ENCODE measurements at places on chromosomes 7 and 10.

DNA sequence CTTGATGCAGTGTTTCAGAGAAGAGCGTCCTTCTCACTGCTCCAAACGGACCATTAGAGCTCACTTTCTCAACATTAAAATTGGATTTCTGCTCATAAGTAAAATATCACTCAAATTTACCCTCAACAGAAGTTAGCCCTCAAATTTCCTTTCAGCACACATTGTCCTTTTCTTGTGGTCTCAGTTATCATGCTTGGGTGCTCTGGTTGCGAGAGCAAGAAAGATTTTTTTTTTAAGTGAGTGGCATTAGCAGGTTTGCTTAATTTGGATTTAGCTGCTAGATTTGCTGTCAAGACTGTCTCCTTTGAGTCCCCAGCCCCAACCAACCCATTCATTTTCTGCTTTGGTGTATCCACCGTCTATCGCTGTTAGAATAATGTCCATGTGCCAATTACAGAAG, 2.6 kb upstream of the CH25H start:
- no peak for DNase-seq

DNA sequence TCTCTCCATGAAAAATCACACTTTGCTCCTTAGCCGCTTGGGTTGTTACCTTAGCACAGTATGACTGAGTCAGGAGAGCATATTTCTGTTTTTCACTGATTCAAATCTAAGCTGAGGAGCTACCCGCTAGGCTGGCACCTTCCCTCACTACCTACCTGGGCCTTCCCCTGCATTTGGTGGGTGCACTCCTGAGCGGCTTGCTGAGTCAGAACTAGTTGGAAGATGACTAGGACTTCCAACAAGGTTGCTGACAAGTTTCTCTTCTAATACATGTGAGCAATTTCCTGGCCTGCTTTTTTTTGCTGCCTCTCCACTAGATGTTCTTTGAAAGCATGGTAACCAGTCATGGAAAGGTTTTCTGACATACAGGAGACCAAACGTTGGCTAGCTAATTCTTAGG, 43.8 kb upstream of the SEC61G start:
- no peak for DNase-seq

GRCh38 chr7:26735976-26736600, 128.3 kb downstream of the SKAP2 start:
- no peak for DNase-seq

- no peak for DNase-seq
These were observed 154.4 kb downstream of the VTI1A start for GRCh38 chr10:112601214-112602090.

DNA sequence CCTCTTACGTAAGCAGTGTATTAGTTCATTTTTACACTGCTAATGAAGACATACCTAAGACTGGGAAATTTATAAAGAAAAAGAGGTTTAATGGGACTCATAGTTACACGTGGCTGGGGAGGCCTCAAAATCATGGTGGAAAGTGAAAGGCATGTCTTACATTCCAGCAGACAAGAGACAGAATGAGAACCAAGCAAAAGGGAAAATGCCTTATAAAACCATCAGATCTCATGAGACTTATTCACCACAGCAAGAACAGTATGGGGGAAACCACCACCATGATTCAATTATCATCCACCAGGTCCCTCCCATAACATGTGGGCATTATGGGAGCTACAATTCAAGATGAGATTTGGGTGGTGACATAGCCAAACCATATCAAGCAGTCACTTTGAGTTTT, 126.3 kb upstream of the CXCL12 start:
- DNase-seq: no peak

- no peak for DNase-seq
These were observed 14.1 kb downstream of the EPHB6 start for GRCh38 chr7:142868986-142869415.

DNA sequence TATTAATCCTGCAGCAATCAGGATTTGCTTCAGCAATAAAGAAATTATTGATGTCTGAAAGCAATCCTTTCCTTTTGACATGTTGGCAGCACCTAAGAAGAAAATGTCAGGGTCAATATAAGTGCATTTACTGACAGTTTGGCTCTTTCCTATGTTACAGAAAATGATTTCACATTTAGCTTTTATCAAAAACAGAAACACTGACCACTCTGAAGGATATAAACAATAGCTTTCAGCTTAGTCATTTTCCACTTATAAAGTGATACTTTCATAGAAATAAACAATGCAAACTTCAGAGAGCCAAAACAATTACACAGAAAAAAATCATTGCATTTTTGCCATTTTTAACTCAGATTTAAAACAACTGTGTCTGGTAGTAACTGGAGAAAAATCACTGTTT, 325.6 kb upstream of the KAT6B start:
- no peak for DNase-seq

DNA sequence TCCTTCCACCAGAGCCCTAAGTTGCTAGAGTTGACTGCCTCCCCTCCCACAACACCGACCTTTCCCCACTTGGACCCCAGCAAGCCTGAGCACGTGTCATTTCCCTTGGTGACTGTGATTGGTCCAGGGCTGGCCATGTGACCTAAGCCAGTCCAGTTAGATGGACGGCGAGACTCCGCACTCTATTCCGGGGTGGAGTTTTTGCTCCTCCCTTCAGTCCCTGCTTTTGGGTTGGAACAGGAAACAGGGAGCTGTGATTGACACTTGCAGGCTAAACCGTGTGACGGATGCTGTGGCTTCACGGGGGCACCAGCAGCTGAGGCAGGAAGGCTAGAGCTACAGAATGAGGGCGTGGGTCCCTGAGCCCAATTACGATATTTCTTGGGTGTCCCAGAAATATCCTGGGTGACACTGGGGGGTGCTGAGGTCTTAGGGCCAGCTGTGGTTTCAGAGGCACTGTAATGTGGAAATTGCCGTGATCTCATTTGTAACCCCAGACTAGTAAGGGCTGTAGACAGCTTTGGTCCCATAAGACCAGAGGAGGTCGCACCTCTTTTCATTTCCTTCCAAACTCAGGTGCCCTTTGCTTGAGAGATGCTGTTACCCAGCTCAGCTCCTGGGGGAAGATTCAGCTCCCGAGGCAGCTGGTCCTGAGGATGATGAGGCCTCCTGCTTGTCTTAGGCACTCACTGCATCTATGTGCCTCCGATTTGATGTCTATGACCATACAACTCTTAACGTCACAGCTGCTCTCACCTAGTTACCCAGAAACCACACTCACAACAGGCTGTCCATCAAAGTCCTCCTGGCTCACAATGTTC, 102.7 kb upstream of the NPTX2 start:
- DNase-seq: no peak

GRCh38 chr10:33365871-33366411, 31.5 kb upstream of the NRP1 start:
- DNase-seq: no peak

DNA sequence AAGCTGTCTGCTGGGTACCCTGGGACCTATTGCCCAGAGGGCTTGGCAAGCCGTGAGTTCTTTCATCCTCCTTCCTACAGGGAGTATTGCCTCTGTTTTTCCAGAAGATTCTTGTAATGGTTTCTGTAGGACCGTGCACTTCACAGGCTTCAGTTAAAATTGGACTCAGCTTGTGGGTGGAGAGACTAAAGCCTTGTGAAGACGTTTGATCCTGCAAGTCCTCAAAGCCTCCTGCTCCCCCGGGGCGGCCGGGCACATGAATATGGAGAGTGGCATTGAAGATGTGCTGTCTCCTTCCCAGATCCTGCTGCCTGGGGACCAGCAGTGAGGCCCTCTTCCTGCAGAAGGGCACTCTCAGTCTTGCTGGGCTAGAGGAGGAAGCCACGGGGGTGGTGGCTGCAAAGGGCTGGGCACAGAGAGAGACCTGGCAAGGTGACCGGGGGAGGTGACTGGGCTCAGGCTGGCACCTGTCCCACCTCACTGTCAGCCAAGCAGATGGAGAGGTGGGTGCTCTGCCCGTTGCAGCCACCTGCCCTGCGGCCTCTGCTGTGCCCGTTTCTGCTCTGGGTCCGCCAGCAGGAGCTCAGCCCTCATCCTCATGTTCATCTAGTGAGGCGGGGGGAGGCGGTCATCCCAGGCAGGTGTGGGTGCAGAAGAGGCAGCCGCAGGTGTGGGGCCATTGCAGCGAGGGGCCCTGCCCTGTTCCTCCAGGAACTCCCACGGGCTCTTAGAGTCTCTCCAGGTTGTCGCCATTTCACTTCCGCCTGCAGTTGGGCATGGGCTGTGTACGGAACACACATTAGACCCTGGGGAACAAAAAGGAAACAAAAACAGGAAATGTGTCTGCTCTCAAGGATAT, 55.7 kb downstream of the TMEM209 start:
- no peak for DNase-seq

DNA sequence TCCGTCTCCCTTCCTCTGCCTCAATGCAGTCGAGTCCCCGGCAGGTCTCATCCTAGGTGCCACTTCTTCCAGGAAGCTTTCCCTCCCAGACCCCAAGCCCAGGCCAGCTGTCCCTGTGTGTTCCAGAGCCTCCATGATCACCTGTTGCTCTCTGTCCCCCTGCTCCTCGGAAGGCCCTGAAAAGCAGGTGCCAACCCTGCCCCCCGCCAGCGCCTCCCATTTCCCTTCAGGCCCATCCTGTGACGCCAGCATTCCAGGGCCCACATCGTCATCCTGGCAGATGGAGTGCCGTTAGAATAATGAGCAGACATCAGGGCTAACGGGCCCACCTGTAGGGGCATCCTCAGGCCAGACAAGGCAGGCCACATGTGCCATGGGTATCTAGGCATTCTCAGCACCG, 253.0 kb upstream of the PPP2R2D start:
- DNase-seq: no peak

DNA sequence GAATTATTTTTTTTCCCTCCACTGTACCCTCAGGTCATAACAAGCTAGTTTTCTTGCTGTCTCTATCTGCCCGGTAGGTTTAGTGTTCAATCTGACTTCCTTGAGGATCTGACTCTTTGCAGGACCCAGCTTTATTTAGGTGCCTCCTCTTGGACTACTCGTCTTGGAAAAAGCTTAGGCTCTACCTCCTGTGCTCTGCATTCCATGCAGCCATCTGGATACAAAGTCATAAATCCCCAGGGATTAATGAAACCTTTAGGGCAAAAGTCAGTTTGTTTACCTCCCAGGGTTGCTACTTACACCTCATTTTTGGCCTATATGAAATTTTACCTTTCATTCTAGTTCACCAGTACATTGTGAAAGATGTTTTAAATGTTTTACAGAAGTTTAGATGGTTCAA, 8.0 kb downstream of the STAG3 start:
- no peak for DNase-seq

DNA sequence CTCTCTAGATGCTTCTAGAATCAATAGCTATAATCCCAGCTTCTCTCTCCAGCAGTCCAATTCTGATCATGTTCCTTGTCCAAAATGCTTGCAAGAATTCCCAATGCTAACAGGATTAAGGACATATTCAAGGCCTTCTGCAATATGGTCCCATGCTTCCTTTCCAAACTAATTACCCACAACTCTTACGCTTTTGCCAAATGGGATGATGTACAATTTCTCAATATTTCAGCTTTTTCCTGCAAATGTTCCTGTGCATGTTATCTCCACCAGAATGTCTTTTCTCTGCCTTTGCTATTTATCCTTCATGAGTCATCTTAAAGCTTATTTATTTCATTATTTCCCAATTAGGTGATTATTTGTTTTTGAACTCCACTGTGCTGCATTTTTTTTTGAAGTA, 556.4 kb downstream of the SORCS1 start:
- DNase-seq: no peak

GRCh38 chr7:139431459-139431858, 52.0 kb downstream of the KLRG2 start:
- DNase-seq: no peak

DNA sequence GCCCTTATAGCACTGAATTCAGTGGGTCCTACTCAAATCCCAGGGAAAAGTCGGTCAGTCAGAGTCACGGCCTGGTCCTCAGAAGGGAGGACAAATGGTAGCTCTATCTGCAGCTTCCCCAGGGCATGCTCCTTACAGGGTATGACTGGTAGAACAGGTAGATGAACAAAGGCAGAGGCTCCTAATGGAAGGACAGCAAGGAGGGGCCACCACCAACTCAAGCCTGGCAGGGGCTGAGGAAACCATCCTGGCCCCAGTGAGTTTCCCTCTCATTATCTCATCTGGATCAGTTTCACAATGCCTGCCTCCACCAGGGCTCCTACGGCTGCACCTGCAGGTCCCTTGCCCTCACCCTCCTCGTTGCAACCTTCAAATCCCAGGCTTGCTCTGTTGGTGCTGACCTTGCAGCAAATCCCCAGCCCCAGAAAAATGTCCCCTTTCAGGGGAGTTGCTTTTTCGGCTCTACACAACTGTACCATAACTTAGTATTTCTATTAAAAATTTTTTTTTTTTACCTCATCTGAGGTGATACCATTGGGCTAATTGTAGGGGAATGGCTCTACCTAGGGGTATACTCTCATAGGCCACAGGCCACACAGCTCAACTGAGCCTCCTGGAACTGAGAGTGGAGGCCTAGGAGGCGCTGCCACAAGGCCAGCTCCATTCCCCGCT, 2.4 kb upstream of the MYO1G start:
- no peak for DNase-seq

- DNase-seq: no peak
These were observed 272.0 kb downstream of the HPSE2 start for GRCh38 chr10:98963608-98964007.

DNA sequence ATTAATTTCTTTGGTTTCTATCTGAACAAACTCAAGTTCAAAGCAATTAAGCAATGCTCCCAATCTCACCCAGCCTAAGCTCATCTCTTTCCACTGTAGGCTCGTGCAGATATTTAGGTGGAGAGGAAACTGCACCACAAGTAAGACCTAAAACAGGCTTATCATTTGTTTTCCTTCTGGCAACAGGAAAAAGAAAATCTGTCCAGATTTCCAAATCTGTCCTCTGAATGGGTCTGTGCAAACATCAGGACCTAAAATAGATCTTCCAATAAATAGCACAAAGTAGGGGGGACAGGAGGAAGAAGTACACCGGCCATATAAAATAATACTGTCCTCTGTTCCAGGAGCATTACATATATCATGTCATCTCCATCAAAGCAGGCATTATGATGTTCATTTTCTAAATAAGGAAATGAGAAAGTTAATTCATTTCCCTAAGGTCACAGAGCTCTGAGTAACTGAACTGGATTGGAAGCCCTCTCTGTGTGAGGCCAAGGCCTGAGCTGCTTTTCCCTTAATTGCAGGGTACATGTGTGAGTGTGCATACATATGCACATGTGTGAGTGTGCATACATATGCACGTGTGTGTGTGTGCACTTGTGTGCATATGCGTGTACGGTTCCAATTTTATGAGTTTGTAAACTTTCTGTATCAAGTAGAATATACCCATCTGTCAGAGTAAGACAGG, 92.8 kb upstream of the PARD3 start:
- DNase-seq: no peak

- no peak for DNase-seq
These were observed 1.6 kb upstream of the NKX2-3 start for GRCh38 chr10:99531026-99531695.

DNA sequence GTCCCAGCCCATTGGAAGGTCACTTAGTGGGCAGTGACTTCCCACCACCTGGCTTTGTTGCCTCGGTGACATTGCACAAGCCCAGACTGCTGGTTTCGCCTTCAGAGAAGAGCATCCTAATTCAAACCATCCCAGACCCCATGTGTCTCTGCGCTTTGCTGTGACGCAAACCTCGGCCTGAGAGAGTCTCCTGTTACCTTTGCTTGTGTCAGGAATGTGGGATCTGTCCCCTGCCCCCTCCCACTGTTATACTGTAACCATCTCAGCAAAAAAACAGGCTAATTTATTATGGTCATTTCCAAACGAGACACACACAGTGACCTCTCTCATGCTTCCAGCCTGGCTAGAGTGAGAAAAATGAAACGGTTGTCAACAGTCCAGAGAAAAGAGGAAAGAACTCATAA, 25.0 kb upstream of the AQP1 start:
- no peak for DNase-seq
